Right atrium auricular region (tissue), 2 donors: ENCODE measurements at places on chromosomes 7 and 10. TPM values are rescaled to one million over a fixed set of nuclear protein-coding genes. Genes with fewer than 3 reads are reported as not detected.

DNA sequence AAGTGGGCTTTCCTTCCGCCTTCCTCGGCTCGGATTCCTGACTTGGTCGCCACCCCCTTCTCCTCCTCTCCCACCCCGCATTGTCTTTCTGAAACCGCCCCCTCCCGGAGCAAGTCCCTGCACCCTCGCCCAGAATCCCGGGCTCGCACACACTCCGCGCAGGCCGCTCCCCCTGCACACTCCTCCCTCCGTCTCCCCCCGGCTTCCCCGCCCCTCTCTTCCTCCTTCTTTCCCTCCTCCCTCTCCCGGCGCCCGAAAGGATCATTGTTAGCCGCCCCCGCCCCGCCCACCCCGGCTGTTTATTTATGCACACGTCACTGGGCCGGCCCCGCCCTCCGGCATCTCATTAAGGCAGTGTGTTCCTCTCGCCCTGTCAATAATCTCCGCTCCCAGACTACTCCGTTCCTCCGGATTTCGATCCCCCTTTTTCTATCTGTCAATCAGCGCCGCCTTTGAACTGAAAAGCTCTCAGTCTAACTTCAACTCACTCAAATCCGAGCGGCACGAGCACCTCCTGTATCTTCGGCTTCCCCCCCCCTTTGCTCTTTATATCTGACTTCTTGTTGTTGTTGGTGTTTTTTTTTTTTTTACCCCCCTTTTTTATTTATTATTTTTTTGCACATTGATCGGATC lies at the start of gene TCF7L2:
TSS of gene TCF7L2 (plus strand) at position 373 of the 633 bp plus-strand sequence. CDS start 510 bp downstream, outside the sequence.
- peak; percentile 97 for DNase-seq

Gene CPED1
- 13.8 TPM for total RNA-seq

DNA sequence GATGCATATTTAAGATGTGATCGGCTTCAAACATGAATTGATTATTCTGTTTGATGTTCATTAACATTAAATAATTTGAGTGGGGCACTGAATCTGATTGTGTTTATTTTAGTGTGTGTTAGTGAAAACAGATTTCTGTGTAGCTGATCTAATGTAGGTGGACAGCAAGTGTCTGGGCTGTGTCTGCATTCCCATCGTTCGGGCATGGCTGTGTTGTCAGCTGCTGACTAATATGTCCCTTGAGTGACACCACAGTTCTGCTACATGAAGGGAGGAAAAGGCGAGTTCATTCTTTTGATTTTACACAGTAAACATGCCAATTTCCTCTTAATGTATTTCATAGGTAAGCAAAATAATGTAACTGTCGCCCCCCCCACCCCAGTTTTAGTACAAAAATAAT lies 203.0 kb downstream of the CNTNAP2 start:
- DNase-seq, result no peak

DNA sequence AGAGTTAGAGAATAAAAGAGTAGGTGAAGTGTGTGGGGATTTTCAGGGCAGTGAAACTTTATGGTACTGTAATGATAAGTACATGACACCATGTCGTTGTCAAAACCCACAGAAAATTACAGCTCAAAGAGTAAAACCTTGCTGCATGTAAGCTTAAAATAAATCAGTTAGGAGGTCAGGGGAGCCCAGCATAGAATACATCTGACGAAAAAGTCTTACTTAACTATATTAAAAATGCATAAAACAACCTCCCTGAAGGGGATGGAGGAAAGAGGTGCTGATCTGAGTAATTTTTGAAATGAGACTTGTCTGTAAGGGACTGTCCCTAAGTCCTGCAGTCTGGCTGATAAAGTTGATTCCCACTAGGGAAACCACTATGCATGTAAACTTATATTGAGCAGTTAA lies 49.8 kb upstream of the AKR1E2 start:
- DNase-seq, result no peak

GRCh38 chr10:48770561-48771089 lies 86.0 kb downstream of the WDFY4 start:
- DNase-seq, result no peak

GRCh38 chr10:60099998-60100747 lies 193.8 kb upstream of the CCDC6 start:
- DNase-seq, result no peak

- DNase-seq, result no peak
Measured at GRCh38 chr7:11021468-11021867, 47.8 kb downstream of the PHF14 start.

DNA sequence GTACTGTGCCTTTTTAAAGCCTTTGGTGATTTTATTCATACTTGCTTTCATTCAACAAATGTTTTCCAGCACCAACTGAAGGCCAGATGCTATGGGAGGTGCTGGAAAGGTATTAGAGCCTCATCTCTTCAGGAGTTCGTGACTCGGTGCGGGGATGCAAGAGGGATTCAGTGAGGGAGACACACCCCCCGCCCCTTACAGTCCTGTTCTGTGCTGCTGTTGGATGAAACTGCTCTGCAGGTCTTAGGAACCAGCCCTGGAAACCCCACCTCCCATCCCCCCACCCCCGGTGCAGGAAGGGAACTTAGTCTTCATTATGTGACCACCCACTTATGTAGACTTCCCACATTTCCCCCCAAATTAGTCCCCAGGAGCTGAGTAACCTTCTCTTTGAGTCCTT lies 110.4 kb downstream of the INSYN2A start:
- DNase-seq, result no peak
